Right cardiac atrium (tissue), 5 donors: ENCODE measurements at places on chromosomes 7 and 10. TPM values are rescaled to one million over a fixed set of nuclear protein-coding genes. Genes with fewer than 3 reads are reported as not detected.

Gene HHEX
- polyA plus RNA-seq = 4.7 TPM

Gene CPA2
- polyA plus RNA-seq = 0.05 TPM

Gene JAZF1
- polyA plus RNA-seq = 12.9 TPM

Gene METTL27
- polyA plus RNA-seq = 0.38 TPM

Gene RBM17
- polyA plus RNA-seq = 51.0 TPM

Gene SPDYE16
- 0.09 TPM for polyA plus RNA-seq

Gene IKZF1
- 0.54 TPM for polyA plus RNA-seq

Gene MUC3A
- polyA plus RNA-seq = 0.63 TPM

Gene BICC1
- polyA plus RNA-seq = 5.2 TPM

Gene MRC1
- 4.4 TPM for polyA plus RNA-seq

Gene ELOVL3
- 0.18 TPM for polyA plus RNA-seq

Gene TMEM213
- not detected for polyA plus RNA-seq

Gene SPDYE11
- polyA plus RNA-seq = not detected

Gene SLC18A3
- 0.23 TPM for polyA plus RNA-seq

Gene CALCR
- 0.02 TPM for polyA plus RNA-seq

Gene CXCL12
- polyA plus RNA-seq = 104 TPM

Gene AKR1D1
- polyA plus RNA-seq = not detected

Gene GNG11
- polyA plus RNA-seq = 43.8 TPM

Gene RAB19
- polyA plus RNA-seq = not detected

Gene PALD1
- 2.8 TPM for polyA plus RNA-seq

Gene MBL2
- polyA plus RNA-seq = not detected

Gene LHFPL3
- not detected for polyA plus RNA-seq

Gene ASZ1
- not detected for polyA plus RNA-seq

Gene PTPRZ1
- polyA plus RNA-seq = 1.6 TPM

Gene PIK3AP1
- polyA plus RNA-seq = 1.4 TPM

Gene SEMA3A
- 1.2 TPM for polyA plus RNA-seq

Gene GOLGA7B
- 5.3 TPM for polyA plus RNA-seq

Gene CLRN3
- not detected for polyA plus RNA-seq

Gene MYPN
- 27.2 TPM for polyA plus RNA-seq
